Stimulated activated CD8-positive, alpha-beta memory T cell treated with anti-CD3 and anti-CD28 coated beads, Interleukin-7, amount 100 ng/mL, for 1 hour (primary cell): ENCODE measurements at places on chromosomes 16 and 17.

- no peak for DNase-seq
These were observed 36.3 kb downstream of the PITPNC1 start for GRCh38 chr17:67413388-67413787.

- no peak for DNase-seq
These were observed 2.8 kb downstream of the TOB1 start for GRCh38 chr17:50863221-50863843.

DNA sequence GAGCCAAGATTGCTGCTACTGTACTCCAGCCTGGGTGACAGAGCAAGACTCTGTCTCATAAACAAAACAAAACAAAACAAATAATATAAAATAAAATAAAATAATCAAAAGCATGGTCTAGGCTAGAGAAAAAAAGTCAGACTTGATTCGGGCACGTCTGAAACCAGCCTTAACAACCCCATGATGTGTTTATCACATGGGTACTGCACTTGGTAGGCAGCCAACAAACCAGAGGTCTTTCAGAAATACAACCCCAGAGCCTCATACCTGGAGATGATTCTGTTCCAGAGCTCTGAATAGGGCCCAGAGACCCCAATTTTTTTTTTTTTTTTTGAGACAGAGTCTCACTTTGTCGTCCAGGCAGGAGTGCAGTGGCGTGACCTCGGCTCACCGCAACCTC lies 9.6 kb upstream of the HAPSTR1 start:
- DNase-seq = no peak

GRCh38 chr17:81539961-81540675 lies 11.9 kb downstream of the FSCN2 start:
- DNase-seq = no peak

- DNase-seq = no peak
These were observed 3.3 kb upstream of the KLHL11 start for GRCh38 chr17:41868568-41868967.

DNA sequence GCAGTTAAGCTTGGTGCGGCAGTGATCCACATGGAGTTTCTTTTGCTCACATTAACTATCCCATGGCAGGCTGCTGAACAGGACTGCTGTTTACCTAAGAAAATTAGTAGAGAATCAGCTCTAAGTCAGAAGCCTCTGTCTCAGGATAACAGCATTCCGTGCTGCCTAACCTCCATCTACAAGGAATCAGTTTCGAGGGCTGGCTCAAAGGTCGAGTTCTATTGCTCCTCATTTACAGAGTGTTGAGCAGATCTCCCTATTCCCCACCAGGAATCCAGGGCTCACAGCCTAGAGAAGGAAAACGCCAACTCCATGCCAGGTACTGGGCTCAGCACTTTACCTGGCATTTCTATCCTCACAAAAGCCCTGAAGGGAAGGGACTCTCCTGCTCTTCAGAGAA lies 9.9 kb downstream of the GINS2 start:
- DNase-seq = no peak

DNA sequence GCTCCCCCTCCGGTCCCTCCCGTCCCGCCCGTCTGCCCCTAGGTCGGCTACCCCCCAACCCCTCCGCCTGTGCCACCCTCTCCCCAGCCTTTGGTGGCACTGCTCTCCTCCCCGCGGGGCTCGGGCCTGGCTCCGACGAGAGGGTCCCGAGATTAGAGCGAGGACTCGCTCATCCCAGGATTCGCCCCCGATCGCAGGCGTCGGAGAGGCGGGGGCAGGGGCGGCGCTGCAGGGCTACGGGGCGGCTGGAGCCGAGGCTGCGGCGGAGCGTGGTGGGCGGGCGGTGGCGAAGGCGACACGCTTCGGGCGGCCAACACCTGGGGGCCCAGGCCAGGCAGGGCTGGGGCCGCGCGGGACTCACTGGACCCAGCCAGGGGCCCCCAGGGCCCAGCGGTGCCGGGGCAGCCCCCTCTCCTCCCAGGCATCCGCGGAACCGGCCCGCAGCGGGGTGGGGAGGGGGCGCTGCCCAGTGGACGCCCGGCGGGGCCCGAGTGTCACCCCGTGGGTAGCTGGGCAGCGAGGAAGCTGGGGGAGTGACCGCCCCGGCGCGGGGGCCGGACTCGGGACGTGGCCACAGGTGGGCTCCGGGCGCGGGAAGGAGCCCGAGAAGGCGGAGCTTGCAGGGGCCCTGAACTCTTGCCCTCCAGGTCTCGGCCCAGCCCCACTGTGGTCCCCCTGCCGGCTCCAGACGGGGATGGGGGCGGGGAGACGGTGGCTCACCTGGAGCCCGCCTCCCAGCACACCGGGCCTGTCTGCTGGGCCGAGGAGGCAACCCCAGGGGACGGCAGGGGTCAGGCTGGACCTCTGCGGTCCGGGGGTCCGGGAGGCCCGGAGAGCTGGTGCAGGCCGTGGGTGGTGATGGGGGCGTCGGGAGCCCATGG lies 1.5 kb downstream of the MGAT5B start:
- DNase-seq = no peak

DNA sequence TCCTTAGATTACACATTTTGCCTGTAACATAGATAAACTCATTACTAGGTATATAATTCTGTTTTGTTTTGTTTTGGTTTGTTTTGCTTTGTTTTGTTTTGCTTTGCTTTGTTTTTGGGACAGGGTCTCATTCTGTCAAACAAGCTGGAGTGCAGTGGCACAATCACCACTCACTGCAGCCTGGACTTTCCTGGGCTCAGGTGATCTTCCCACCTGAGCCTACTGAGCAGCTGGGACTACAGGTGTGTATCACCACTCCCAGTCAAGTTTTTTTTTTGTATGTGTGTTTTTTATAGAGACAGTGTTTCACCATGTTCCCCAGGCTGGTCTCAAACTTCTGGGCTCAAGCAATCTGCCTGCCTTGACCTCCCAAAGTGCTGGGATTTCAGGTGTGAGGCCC lies 1.3 kb upstream of the CCL4L2 start:
- no peak for DNase-seq

- DNase-seq = no peak
These were observed 705.7 kb downstream of the MAF start for GRCh38 chr16:78894886-78895285.

DNA sequence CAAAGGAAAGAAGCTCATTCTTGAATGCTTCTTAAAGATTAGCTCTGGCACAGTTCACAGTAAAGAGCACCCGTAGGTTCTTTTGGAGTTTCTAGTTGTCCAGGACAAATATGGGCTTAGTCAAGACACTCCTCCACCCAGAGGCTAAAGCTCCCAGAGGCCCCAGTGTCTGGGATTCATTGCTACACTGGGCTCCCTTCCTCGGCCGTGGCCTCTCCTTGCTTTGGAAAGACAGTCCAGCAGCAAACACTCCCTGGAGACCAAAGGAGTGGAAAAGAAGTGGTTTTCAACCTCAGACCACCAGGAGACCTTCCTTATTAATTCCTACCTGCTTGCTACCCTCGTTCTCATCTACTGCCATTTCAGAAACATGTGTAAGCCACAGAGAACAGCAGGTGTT lies 17.1 kb downstream of the PHB1 start:
- DNase-seq = no peak

GRCh38 chr17:79154951-79155585 lies 80.4 kb downstream of the ENGASE start:
- no peak for DNase-seq

DNA sequence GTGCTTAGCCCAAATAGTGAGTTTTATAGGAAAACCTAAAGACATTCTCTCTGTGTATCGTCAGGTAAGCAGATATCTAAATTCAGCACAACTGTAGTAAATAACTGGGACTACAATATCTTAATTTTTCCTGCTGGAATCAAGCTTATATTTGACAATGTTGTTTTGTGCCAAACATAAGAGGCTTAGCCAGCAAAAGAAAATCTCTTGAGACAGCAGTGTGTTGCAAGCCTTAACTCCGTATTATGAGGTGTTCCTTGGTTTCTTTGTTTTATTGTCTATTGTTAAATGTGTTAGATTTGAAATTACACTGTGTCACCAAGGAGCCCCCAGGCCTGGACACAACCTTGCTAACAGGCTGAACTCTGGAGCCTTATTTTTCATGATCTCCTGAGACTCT lies 1570.6 kb upstream of the GOT2 start:
- no peak for DNase-seq

DNA sequence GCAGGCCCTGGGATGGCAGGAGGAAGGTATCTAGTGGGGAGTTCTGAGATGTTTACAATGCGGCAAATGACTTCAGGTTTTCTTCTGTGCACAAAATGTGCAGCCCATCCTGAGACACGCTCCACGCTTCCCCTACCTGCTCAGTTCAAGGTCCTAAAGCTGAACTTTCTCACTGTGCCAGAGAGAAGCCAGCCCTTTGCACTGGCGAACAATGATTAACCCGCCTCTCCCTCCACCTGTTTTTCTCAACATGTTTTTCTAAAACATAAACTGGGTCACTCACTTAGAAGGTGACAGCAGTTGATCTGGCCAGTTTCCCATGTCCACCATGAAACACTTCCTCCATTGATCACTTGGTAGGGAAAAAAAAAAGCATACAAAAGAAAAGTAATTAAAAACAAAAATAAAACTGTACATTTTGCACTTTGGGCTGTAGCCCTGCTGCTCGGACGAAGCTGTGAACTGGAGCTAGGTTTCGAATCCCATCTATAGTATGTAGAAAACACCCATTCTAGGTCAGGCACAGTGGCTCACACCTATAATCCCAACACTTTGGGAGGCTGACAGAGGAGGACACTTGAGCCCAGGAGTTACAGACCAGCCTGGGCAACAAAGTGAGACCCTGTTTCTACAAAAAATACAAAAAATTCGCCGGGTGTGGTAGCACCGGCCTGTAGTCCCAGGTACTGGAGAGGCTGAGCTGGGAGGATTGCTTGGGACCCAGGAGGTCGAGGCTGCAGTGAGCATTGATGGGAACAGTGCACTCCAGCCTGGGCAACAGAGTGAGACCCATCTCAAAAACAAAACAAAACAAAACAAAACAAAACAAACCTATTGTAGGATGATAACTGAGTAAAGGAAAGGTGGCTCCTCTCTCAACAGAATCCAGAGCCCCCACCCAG lies 6.1 kb upstream of the G6PC1 start:
- no peak for DNase-seq

DNA sequence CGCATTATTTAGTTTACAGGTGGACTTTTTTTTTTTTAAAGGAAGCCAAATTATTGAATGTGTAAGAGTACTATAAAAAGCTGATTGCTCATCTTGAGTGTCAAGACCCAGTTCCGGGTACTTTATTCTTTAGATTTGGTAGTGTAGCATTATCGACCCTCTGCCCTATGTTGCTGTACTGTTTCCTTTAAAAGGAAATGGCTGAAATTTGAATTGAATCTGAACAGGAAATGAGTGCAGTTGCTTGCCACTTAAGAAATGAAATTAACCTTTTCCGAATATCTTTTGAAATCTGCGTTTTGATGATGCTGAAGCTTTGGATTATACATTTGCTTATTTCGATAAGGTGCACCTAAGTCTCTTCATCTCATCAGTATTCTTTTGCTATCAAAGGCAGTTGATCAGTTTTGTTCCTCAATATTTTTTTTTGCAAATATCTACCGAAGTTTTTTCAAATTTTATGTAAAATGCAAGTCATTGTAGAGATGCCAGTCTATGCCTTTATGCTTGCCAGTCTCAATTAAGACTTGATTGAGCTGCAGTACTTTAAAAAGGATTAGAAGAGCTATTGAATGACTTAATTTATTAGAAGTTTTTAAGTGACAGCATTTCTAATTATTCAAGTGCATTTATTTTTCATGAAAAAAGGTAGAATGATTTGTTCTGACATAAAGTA lies 1.8 kb downstream of the GGNBP2 start:
- no peak for DNase-seq

DNA sequence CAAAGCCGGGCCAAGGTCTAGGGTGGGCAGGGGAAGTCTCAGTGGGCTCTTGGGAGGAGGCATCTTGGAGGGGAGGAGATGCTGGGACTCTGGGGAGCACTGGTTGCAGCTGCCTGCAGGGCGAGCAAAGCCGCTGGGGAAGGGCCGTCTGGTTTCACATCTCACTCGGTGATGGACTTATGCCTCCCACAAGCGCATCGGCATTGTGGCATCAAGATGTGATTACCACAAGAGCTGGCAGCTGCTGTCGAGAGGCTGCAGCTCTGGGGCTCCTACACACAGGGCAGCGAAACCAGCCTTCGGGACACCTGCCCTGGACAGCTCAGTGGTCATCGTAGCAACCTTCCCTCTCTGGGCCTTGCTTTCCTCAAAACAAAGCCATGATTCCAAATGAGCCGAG lies 3.1 kb upstream of the KCNJ12 start:
- DNase-seq = no peak

GRCh38 chr16:48340054-48340453 lies 45.2 kb downstream of the SIAH1 start:
- DNase-seq = no peak

DNA sequence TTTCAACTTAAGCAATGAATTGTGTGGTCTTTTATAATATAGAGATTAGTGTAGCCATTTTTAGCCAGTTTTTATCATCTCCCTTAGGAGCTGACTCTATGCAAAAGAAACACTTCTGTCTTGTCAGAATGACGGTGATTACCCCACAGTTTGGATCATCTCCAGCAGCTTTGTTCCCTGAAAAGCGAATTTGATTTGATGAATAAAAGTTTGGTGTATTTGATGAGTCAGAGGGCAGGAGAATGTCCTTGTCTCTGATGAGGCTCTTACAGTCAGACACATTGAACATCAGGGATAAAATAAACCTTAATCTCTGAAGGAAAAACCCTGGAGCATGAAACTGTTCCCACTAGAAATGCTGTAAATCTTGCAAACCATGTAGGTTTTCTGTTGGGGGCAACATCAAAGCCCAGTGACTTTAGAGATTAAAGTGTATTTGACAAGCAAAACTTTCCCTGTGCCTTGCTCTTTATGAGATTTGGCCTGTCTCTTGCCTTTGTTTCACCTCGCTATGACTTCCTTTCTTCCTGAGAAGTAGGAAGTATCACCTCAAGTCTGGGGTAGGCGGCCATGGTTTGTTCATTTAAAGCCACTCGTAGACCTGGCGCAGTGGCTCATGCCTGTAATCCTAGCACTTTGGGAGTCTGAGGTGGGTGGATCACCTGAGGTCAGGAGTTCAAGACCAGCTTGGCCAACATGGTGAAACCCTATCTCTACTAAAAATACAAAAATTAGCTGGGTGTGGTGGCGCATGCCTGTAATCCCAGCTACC lies 209.3 kb downstream of the FTO start:
- no peak for DNase-seq

DNA sequence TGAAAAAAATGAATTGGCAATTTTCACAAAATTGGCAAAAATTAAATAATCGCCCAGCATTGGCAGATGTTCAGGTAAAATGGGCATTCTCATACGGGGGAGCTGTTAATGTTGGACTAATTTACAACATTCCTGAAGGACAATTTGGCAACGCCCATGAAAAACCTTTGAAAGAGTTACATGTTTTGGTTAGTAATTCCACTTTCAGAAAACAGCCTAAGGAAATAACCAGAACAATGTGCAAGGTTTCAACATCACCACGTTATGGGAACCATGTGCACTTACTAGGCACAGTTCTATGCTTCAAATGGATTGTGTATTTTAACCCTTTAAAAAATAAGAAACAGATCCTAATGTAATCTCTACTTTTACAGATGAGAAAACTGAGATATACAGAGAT lies 62.7 kb downstream of the CDYL2 start:
- DNase-seq = no peak

- no peak for DNase-seq
These were observed 37.9 kb upstream of the TRAP1 start for GRCh38 chr16:3755249-3755648.
